ENCODE measurements at places on chromosomes 6 and 20. TPM values are rescaled to one million over a fixed set of nuclear protein-coding genes. Genes with fewer than 3 reads are reported as not detected.

Gene KCNB1
- total RNA-seq, result not detected

Gene GRIK2
- 0.34 TPM for total RNA-seq

Gene ZC3H12D
- total RNA-seq, result 0.07 TPM

Gene AFG1L
- total RNA-seq, result 5.1 TPM

Gene DXO
- 10.9 TPM for total RNA-seq
